NCI-H774 (cell line): ENCODE measurements at places on chromosomes 7 and 10.

- peak; percentile 23 for DNase-seq
Observed at GRCh38 chr7:105521027-105521716, 899 bp downstream of the PUS7 start.

GRCh38 chr10:34996843-34997242 is 93.3 kb downstream of the CUL2 start:
- no peak for DNase-seq

DNA sequence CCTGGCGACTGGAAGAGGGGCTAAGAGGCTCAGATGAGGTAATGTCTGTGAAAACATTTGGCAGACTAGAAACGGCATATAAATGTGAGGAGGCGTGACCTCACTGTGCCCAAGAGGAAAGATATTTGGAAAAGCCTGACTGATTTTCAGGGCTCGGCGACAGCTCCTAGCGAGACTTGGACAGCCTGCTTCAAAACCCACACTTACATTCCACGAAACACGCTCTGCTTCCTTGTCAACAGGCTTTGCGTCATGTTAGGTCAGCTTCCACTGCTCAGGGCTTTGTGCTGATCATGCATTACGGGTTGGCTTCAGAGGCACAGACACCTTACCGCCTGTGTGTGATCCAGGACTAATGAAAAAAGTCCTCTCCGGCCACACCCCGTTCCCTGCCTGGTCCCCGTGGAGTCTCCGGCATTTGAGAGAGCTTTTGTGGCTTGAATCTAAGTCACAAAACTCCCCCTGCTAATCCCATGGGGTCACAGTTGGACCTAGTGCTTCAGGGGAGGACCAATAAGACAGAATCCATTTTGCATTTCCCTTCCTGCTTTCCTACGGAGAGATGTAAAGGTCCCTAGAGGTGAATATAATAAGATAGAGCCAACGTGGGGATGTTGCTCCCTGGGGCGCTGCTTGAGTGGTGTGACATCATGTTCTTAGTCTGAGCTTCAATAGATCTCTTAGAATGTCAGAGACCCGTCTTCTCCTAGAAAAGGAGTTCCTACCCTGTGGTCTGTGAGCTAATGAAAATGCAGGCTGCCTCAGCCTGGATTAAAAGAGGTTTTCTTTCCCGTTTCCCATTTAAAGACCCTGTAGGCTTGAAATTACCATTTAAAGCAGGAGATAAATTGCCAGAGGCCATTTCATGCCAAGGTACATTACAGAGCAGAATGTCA is 25.5 kb downstream of the FGFBP3 start:
- no peak for DNase-seq

DNA sequence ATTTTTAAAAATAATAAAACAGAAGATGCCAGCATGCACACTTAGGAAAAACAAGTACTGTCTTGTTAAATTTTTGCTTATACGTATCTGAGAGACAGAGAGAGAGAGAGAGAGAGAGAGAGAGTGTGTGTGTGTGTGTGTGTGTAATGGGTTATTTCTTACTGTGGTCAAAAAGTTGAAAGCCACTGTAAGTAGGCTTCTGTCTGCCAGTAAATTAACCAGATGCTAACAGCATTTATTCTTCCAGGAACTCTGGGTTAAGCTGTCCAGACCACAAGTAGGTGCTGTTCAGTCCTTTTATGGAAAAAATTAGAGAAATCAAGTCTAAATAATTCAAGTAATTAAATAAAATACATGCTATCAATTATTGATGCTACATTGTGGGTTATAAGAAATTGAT is 39.7 kb downstream of the RNF32 start:
- no peak for DNase-seq

DNA sequence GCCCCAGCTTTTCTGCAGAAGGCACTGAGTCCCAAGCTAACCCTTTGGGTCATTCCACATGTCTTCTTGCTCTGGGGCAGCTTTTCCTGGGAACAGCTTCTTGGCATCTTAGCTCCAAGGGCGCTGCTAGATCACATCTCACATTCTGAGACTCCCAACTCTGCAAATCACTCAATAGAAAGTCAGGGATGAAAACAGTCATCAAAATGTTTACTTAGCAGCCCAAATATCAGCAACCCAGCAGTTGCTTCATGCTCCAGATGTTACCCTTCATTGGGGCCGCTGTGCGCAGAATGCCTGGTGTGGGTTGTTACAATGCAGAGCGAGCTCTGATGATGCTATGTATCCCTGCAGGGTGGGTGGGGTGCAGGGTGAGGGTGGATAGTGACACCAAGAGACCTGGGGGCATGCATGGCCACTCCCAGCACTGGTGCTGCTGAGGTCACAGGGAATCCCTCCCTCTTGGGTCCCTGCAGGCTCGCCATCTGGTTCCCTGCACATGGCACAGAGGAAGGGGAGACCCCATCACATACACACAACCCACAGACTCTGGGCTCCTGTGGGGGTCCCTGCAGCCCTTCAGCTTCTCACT is 19.0 kb downstream of the WDFY4 start:
- DNase-seq = no peak

- DNase-seq = no peak
Observed at GRCh38 chr7:33024189-33024757, 38.3 kb downstream of the NT5C3A start.

GRCh38 chr7:138158739-138159528 is 82.7 kb downstream of the AKR1D1 start:
- DNase-seq = no peak

- DNase-seq = no peak
Observed at GRCh38 chr10:66294538-66294937, 631.3 kb upstream of the LRRTM3 start.

DNA sequence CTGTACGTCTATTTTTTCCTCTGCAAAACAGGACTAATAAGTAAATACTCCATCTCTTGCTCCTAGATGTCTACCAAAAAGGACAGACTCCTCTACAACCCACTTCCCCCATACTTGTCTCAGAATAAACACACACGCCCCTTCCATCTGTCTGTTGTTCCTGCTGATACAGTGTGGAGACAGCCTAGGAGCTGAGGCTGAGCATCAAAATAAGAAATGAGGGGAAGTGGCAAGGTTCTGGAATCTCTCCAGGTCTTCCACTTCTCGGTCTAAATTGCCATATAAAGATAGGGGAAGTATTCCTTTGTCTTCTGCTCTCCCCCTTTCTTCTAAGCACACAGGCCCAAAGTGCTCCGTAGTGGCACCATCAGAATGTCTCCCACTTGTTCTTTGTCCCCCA is 30.8 kb upstream of the VSIR start:
- no peak for DNase-seq

- no peak for DNase-seq
Observed at GRCh38 chr10:21985541-21985940, 18.0 kb downstream of the DNAJC1 start.

- no peak for DNase-seq
Observed at GRCh38 chr7:6558837-6559236, 7.6 kb upstream of the GRID2IP start.

DNA sequence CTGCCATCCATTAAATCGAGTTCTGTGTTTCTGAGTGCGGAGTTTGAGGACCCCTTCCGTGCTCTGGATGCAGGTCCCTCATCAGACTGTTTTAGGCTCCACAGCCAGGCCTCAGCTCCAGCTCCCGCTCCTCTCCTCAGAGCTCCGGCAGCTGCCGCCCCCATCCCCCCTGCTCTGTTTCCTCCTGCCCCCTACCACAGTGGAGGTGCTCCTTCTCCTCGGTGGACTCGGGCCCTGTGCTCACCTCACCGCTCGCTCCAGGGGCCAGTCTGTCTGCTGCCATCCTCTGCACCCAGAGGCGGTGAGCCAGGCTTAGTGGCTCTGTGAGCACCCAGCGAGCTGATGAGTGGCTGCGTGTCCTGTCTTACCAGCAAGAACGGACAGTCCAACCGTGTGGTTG is 21.4 kb upstream of the PRKAR1B start:
- no peak for DNase-seq

- DNase-seq = no peak
Observed at GRCh38 chr7:54877683-54878082, 118.7 kb upstream of the SEC61G start.
